ENCODE measurements at places on chromosomes 3 and 15.

DNA sequence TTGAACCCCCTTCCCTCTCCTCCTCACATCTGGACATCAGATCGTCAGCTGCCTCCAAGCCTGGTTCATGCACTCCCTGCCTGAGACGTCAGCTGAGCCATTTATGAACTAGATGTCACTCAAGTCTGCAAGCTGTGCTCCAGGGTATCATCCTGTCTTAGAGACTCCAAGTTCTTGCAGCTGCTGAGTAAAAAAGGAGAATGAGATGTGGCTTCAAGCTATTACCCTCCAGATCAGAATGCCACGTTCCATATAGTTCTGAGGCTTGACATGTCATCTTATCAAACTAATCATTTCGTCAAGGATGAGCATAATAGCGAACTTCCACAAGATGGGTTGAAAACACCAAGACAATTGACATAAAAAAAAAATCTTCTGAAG, 766.3 kb downstream of the TBL1XR1 start:
- DNase-seq = no peak

- no peak for DNase-seq
Observed at GRCh38 chr3:111915905-111916304, 56.8 kb downstream of the PHLDB2 start.

- no peak for DNase-seq
Observed at GRCh38 chr3:192751148-192751547, 23.8 kb upstream of the FGF12 start.

- no peak for DNase-seq
Observed at GRCh38 chr15:79140846-79141570, 50.4 kb upstream of the RASGRF1 start.

GRCh38 chr3:38662544-38662943, 13.1 kb upstream of the SCN5A start:
- DNase-seq = no peak

- peak; percentile 93 for DNase-seq
Observed at GRCh38 chr15:89115547-89115946, 27.3 kb downstream of the ABHD2 start.

- DNase-seq = no peak
Observed at GRCh38 chr3:36312351-36312750, 68.0 kb upstream of the STAC start.

GRCh38 chr3:112351823-112352222, 18.9 kb downstream of the CD200 start:
- no peak for DNase-seq

DNA sequence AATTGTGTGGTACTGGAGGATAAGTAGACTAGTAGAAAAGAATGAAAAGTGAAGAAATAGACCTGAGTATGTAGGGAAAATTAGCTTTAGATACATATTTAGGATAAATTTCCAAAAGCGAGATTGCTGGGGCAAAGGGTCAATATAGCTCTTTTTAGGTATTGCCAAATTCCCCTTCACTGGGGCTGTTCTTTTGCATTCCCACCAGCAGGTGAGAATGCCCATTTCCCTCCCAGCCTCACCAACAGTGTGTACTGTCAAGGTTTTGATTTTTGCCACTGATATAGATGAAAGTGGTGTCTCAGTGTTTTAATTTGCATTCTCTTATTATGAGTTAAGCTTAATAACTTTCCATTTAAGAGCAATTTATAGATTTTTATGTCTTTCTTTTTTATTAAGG, 35.7 kb upstream of the BHLHE40 start:
- no peak for DNase-seq

- DNase-seq = no peak
Observed at GRCh38 chr3:62873761-62874710, 1.2 kb downstream of the CADPS start.

DNA sequence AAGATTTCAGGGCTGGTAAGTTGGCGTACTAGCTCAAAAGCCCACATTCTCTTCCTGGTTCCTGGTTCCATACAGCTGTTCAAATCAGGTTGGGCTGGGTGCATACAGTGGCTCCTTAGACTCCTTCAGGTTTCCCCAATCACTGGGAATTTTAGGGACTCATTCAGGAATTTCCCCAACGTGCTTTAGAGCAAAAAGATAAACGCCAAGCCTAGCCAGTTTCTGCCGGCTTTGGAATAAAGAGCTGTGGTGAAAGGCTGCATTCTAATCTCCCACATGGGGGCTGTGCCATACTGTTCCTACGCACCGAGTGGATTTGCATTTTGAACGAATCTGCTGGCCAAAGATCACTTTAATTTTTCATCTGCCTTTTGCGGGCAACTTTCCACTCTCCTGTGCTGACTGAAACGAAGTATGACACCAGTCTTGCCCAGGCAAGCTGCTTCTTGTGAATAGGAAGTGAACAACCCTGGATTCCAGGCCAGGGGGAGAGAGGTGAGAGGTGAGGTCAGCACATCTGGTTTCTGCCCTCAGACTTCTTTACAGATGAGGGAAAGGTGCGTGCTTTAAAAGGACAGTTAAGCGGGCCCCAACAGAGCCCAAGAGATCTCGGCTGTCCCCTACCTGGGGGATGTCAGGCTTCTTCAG, 184.2 kb upstream of the PDZRN3 start:
- DNase-seq = no peak

- DNase-seq = no peak
Observed at GRCh38 chr3:25465266-25465860, 37.3 kb downstream of the RARB start.

- DNase-seq = no peak
Observed at GRCh38 chr15:95866711-95867440, 463.6 kb upstream of the NR2F2 start.

DNA sequence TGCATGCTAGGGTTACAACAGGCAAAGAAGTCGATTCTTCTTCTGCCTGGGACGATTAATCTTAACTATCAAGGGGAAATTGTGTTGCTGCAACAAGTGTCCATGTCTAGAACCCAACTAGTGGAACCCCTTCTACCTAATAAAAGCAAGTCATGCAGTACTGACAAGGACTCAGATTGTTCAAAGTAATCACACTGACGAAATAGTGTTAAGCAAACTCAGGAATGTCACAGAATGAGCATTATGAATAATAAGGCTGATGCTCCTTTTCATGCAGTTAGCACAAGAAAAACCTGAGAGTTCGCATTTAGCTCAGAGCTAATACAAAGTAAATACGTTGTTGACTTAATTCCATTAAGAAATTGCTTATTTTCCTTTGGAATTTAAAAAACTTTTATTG, 47.5 kb upstream of the TRIM42 start:
- DNase-seq = no peak

DNA sequence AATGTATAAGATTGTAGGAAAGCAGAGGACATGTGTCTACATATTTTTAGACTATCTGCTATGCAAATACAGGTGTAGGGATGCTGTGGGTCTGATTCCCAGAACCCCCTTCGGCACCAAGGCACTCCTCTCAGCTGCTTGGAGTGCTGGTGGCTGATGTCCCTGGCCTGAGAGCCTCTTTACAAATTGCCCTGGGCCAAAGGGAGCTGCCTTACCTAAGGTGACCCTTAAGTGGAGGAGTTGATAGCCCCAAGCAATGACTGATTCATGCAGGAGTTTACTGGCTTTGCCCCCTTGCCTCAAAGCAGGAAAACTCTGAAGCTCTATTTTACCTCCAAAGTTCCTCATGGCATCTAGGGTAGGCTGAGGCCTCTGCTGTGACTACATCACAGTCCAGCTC, 83.0 kb downstream of the ZNF385D start:
- no peak for DNase-seq

DNA sequence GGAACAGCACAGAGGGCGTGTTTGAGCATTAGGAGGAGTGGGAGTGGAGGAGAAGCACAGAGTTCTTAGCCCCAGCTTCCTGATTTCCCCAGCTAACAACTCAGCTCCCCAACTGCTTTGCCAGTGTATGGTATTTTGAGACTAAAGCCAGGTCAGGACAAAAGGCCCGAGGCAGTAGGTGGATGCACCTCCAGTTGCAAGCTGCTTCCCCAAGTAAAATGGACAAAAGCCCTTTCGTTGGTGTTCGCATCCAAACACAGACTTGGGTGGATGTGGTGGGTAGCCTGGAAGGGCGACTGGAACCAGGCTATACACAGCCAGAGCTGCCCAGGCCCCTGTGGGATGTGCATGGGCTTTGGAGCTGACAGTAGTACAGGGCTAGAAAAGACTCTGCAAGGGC, 12.3 kb upstream of the EHD4 start:
- no peak for DNase-seq

GRCh38 chr3:131802029-131802428, 232.8 kb downstream of the CPNE4 start:
- DNase-seq = no peak

GRCh38 chr15:90901175-90902039, 1.7 kb upstream of the MAN2A2 start:
- no peak for DNase-seq

DNA sequence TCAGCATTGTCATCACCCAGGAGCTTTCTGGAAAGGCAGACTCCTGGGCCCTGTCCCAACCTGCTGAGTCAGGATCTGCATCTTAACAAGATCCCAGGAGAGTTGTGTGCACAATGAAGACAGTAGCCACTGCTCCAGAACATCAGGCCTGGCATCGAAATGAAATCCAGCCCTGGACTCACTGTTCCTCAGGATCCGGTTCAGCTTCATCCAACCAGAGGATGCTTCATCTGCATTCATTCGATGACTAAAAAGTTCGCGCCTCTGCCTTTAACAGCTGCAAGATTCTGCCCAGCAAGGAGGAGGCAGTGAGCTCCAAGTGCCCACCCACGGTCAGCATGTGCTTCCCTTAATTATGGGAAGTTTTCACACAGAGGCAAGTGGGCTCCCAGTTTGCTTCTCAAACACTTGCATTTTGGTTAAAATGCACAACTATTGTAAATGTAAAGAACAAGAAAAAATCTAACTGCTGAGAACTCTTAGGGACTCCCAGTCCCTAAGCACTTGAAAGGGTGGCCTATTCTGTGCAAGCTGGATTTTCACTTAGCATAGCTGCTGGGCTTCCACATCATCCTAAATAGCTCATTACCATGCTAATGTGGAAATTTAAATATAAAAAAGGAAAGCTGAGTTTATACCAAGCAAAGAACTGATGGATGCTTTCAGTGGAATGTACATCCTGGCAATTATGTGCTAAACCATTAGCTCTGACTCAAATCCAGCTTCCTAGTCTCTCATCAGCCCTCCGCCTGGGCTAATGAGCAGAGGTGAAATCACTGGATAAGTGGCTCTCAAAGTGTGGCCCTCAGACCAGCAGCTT, 25.5 kb upstream of the ESYT3 start:
- DNase-seq = no peak

GRCh38 chr3:125349055-125349454, 26.1 kb downstream of the ZNF148 start:
- no peak for DNase-seq

- DNase-seq = no peak
Observed at GRCh38 chr3:148218222-148218621, 479.5 kb upstream of the AGTR1 start.

- DNase-seq = no peak
Observed at GRCh38 chr3:7543294-7543880, 682.5 kb downstream of the GRM7 start.

GRCh38 chr3:53005854-53006513, 39.9 kb downstream of the SFMBT1 start:
- no peak for DNase-seq

DNA sequence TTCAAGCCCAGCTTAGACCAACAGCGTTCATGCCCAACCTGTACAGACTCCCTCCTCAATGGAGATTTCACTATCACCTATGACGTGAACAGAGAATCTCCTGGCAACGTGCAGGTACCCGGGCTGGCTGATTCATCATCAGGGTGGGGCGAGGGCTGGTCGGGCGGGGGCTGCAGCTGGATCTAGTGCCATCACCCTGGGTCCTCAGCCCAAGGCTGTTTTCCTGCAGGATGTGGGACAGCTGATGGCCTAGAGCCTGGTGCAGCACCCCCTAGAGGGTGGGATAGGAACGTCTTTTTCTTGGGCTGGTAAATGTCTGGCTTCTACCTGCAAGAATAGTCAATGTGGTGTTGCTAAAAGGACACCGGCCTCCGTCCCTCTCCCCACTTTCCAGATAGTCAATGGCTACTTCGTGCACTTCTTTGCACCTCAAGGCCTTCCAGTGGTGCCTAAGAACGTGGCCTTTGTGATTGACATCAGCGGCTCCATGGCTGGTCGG, 4.4 kb downstream of the ITIH3 start:
- no peak for DNase-seq

DNA sequence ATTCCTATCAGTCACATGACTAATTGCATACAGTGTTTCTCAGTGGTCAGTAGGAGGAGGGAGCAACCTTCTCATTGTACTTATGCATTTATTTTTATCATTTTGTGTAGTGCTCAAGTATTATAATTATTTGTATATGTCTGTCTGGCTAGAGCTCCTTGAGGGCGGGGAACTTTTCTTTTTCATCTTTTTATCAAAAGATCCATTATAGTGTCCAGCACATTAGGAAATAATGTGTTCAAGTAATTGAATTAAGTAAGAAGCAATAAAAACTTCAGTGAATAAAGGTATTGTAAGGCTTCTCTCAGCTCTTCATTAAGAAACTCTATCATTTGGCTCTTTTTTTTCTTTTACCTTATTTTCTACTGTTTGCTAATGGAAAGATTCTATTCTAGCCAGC, 18.8 kb downstream of the FGF7 start:
- DNase-seq = no peak

DNA sequence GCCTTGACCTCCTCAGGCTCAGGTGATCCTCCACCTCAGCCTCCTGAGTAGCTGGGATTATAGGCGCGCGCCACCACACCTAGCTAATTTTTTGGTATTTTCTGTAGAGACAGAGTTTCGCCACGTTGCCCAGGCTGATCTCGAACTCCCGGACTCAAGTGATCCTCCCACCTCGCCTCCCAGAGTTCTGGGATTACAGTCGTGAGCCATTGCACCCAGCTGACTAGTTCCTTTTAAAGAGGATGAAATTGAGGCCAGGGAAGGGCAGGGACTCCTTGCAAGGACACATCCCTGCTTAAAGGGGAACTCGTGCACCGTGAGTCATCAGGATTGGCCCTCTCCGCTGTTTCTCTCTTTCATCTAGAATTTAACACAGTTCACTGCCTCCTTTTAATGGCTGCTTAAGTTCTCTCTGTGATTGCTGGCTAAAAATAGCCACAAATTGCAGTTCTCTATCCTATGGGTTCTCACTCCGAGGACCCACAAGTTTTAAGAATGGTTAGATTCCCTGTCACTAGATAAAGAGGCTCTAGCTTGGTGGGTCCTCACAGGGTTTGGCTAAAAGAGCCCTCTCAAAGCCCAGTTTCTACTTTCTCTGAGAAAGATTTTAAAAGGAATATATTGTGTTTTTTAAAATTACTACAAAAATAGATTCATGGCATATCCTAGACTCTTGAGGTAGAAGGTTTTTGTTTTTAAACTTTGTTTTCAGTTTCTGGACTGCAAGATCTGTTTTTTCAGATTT, 1.4 kb downstream of the CRTAP start:
- DNase-seq = no peak

GRCh38 chr3:61448378-61448777, 113.0 kb upstream of the PTPRG start:
- no peak for DNase-seq

DNA sequence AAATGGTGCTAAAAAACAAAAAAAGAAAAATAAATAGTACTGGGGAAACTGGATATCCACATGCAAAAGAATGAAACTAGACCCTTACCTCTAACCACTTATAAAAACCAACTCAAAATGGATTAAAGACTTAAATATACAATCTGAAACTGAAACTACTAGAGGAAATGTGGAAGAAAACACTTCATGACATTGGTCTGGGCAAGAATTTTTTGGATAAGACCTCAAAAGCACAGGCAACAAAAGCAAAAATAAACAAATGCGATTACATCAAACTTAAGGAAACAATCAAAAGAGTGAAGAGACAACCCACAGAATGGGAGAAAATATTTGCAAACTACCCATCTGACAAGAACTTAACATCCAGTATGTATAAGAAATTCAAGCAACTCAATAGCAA, 6.4 kb downstream of the IFT57 start:
- DNase-seq = no peak

- DNase-seq = no peak
Observed at GRCh38 chr3:159763011-159763601, 225.5 kb upstream of the IL12A start.

Data from NCI-H2081 treated with DMSO at 0.1 percent for 48 hours (cell line).